Right forelimb (tissue), 1 donor: ENCODE measurements at places on chromosomes 11 and 22.
A peak's percentile ranks its signal among the peaks of the same experiment; 100 is the strongest.

- DNase-seq, result peak; percentile 19
Observed at GRCh38 chr11:44267750-44268613, 42.0 kb downstream of the ALX4 start.

- peak; percentile 73 for DNase-seq
Observed at GRCh38 chr22:38218661-38219622, 17.1 kb downstream of the MAFF start.

- DNase-seq, result no peak
Observed at GRCh38 chr22:50434849-50435248, 40.0 kb downstream of the SBF1 start.

DNA sequence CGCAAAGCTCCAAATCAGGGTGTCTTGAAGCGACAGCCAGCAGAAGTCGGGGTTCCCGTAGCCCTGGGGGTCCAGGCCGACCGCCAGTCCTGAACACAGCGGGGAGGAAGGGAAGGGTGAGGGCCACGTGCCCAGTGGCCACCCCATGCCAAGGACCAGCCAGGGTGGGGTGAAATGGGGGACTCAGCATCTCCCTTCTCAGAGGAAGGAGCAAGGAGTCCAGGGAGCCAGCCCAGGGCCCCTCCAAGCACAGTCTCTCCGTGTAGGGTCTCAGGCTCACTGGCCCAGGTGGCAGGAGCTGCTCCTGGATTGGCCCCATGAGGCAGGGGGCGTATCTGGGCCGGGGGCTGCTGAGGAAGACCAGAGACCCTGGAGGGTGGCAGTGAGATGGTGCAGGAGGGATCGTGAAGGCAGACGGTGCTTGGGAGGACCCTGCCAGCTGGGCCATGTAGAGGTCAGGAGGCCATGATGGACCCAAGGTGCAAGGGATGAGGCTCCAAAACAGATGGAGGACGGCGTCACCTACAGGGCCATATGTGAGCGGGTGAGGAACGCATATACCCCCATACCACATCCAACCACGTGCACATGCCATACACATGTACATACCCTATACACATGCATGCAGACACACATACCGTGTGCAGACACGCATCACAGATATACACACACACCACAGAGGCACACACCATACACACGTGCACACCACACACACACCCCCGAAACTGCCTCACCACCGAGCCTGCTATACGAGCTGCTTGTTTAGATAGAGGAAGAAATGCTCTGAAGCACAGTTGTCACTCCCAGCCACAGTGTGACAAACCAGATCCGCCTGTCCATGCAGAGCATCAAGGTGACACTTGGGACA lies 34.4 kb downstream of the TRMU start:
- DNase-seq, result no peak

- DNase-seq, result no peak
Observed at GRCh38 chr11:80155412-80156017, 714.7 kb upstream of the TENM4 start.

GRCh38 chr11:249062-249461 lies 12.3 kb downstream of the PSMD13 start:
- DNase-seq, result no peak

DNA sequence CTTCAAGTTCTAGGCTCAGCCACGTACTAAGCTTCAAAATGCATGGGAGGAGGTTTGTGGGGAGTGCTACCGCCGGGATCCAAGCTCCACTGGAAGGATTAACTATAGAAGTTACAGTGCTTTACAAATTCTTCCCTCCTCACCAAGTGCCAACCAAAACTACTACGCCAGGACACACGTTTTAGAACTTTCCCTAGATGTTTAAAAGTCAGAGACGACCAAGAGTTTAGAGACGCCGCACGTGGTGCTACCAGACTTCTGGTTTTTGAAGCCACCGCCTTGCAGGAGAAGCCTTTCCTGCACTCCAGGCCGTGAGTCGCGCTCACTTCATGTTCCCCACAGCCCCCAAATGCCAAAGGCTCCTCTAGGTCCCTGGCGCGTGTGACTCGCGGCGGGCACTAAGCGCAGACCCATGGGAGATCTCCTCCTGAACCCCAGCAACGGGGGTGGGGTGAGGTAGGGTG lies 734 bp downstream of the SNU13 start:
- DNase-seq, result no peak

DNA sequence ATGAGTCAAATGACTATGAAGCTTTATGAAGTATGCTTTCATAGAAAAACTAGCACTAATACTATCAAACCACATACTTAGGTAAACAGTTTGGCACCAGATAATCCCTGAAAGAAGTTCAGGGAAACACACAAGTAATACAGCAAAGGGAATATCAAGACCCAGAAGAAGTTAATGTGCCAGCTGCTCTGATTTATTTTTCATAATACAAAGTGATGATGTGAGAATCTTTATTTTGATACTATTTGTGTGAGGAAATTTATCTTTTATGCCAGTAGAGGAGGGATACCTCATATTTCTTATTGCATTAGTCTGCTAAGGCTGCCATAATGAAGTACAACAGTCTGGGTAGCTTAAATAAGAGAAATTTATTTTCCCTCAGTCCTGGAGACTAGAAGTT lies 67.7 kb upstream of the ANO3 start:
- DNase-seq, result no peak

DNA sequence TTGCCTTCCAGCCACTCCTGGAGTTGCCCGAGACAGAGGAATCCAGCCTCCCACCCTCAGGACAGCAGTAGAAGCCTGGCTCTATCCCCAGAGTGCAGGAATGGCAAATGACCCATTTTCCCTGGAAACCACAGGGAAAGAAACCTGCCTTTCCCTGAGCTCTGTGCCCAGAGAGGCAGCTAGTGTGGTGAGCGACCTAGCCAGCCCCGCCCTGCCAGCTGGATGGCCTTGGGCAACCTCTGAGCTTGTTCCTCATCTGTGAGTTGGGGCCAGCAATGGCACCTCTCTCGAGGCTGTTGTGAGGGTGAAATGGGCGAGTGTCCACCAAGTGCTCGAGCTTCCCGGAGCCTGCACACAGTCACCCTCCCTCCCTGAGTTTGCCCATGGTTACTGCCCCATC lies 3.7 kb downstream of the OMP start:
- no peak for DNase-seq

DNA sequence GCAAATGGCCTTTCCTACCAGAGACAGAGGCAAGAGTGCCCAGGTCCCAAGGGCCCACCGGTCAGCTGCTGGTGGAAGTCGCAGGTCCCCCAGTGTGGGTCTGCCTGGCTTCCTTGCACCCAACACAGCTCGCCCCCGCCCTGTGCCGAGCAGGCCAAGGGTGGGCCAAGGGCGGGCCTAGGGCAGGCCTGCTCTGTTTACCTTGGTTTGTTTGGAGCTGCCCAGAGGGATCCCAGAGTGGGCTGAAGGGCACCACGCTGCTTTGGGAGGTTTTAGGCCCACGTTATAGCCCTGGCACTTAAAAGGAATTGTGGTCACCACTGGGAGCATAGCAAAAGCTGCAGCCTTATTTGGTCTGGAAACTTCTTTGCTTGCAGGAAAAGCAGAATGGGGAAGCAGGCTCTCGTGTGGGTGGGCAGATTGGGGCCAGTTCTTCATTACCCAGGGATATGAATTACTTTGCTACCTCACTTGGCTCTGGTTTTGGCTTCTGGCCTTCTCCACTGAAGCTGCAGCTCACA lies 38.0 kb downstream of the MRGPRD start:
- no peak for DNase-seq

DNA sequence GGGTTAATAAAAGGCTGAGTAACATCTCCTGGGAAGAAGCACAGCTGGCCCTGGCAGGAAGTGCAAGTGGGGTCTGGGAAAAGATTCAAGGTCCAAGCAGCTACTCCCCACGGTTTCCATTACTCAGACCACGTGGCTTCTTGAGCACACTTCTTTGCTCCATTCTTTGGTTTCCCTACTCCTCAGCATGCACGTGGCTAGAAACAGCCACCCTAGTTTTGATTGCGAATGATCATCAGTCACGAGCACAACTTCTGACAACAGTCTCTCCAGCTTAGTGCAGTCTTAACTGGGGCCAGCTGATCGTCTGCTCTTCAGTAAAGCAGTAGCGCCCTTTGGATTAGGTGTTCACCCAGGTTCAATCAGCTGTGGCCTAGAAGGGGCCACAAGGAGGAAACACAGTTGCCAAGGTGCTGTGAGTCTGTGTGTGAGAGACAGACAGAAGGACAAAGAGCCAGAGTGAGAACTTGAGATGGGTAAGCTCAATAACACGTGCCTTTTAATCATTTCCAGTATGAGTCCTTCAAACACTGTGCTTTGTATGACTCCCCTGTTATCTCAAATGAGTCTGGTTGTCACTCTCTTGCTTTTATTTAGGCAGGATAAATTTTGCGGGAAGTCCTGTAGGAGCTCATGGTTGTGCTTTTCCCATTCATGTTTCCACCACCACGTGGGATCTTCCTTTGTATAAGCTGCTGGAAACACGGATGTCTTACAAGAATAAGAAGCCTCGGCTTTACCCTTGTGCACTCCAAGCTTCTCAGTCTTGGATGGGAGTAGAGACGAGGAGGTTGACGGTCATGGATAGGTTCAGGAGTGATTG lies 901 bp upstream of the PARVA start:
- peak; percentile 61 for DNase-seq

- DNase-seq, result no peak
Observed at GRCh38 chr11:120950880-120951279, 73.0 kb upstream of the TBCEL start.

GRCh38 chr11:69409812-69410645 lies 71.4 kb upstream of the LINC01488 start:
- no peak for DNase-seq

DNA sequence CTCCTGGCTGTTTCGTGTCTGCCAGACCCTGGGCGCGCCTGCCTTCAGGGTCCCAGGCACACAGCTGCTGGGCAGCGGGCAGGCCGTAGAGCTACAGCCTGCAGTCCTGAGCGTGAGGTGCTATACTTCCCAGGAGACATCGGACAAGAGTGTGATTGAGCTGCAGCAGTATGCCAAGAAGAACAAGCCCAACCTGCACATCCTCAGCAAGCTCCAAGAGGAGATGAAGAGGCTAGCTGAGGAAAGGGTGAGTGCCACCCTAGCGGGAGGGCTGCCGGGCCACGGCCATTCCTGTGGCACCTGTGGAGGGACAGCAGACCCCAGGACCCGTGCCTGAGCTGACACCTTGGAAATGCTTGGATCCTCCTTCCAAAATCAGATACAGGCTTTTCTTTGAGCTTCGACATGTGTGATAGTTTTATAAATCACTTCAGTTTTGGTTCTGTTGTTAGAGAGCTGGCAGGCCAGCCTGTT lies 7.1 kb upstream of the RANBP1 start:
- no peak for DNase-seq

GRCh38 chr11:58574881-58575280 lies 775 bp downstream of the LPXN start:
- DNase-seq, result no peak

DNA sequence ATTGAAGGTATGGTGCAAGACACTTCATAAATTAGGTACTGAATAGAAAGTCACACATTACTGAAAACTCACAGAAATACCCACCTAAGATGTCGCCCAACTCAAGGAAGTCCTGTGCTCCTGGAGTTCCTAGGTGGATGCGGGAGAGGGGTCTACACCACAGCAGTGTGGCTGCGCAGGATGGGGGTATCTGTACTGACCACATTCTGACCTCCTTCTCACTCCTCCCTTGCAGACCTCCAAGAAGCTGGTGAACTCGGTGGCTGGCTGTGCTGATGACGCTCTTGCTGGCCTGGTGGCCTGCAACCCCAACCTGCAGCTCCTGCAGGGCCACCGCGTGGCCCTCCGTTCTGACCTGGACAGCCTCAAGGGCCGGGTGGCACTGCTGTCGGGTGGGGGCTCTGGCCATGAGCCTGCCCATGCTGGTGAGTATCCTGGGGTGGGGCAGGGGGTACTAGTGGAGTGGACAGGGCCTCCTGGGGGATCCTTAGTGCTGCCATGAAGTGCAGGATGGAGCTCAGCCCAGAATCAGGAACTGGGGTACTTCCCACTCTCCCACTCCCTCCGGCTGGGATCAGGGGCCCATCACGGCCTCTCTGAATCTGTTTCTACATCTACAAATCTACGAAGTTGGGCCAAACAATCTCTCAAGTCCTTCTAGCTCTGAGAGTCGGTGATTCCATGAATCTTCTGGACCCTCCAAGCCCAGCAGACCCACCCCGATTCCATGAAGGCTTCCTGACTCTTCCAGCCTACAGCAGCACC lies 4.9 kb downstream of the TKFC start:
- no peak for DNase-seq

DNA sequence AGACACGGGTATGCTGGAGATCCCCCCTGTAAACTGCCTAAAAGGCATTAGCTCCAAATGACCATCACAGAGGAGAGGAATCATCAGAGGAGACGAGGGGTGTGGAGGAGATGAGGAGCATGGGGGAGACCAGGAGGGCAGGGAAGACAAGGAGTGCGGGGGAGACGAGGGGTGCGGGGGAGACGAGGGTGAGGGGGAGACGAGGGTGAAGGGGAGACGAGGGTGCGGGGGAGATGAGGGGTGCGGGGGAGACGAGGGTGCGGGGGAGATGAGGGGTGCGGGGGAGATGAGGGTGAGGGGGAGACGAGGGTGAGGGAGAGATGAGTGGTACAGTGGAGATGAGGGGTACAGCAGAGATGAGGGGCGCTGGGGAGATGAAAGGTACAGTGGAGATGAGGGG lies 17.5 kb upstream of the GAL start:
- DNase-seq, result no peak

- DNase-seq, result peak; percentile 21
Observed at GRCh38 chr11:45282081-45282480, 4.1 kb downstream of the SYT13 start.

DNA sequence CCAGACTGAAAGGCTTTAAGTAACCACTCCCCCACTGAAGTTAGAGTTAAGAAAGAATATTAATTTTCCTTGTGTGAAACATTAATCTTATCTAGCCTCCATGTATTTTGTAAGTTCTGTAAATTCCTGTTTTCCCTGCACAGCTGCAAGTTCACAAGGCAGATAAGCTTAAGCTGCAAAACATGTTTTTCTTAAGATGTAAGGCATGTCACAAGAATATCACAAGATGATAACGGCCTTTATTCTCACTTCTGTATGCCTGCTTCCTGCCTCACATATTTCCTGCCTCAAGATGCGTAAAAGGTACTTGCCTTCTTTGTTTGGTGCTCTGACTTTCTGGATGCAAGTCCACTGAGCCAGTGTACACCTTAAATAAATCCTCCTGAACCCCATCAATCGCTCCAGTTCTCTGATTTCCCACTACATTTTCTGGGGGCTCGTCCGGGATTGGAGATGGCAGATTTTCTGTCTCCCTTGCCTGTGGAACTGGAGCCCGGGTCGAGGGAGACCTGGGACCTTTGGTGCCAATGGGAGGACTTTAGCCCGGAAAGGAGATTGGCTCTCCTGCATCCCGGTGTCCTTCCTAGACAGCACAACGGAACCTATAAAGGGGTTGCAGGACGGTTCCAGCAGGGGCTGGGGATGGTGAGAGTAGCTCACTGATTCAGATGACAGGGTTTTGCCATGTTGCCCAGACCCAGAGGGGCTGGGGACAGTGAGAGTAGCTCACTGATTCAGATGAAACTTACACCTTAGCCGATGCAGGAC lies 30.2 kb downstream of the PPARA start:
- no peak for DNase-seq

GRCh38 chr11:125621995-125622394 lies 3.0 kb upstream of the CHEK1 start:
- DNase-seq, result no peak
